ENCODE measurements at places on chromosomes 12 and 14.

DNA sequence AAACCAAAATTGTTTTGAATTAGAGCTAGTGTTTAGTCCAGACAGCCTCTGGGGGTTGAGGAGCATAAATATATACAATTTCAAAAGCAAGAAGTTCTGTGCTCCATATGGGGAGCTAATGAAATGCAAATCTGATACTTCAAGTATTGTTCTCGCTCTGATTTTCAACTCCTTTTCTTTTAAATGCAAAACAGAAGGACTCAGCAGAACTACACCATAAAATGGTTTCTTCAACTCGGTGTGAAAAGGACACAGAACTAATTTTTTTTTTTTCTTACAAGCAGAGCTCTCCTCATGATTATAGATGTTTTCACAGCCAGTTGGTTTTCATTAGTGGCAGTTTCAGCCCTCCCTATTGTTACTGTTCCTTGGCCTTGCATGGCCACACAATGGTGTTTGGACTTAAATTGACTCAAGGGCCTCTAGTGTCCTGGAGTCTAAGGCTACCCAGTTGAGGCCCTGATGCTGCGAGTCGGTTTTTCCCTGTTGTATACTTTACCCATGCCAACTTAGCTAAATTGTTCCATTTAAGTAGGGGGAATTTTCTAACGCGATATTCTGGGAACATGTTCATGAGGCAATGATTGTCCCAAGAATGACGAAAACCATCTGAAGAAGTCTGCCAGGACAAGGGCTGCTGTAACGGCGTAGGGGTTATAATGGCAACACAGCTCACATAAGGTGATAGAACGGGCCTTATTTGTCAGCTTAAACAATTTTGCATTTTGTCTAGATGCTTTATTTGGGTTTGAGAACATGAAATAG lies 120.3 kb downstream of the GPR135 start:
- no peak overlapping the region for H3K27ac ChIP-seq
- no peak overlapping the region for H3K4me3 ChIP-seq
- H3K27me3 ChIP-seq, result no peaks in the 10 kb centered on the region
- DNase-seq, result no peak

DNA sequence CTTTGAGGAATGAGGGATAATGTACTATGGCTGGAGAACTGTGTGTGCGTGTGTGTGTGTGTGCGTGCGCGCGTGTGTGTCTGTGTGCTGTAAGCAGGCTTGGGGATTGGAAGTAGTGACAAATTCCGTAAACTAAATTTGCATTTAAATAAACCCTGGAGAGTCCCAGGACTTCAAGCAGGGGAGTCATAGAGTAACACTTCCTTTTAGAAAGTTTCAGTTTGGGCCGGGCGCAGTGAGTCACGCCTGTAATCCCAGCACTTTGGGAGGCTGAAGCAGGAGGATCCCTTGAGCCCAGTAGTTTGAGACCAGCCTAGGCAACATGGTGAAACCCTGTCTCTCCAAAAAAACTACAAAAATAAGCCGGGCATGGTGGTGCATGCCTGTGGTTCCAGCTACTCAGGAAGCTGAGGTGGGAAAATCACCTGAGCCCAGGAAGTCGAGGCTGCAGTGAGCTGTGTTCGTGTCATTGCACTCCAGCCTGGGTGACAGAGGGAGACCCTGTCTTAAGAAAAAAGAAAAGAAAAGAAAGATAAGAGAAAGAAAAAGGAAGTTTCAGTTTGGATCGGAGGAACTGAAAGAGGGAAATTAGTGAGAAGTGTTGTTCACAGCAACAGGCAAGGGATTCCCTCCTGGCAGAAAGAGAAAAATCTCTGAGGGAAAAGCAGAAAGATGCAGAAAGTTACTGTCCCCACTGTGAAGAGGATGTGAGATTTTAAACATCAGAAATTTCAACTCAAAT lies 222.7 kb upstream of the SOX5 start:
- no peaks in the 10 kb centered on the region for H3K36me3 ChIP-seq
- H3K4me1 ChIP-seq, result no peaks in the 10 kb centered on the region
- no peaks in the 10 kb centered on the region for H3K27me3 ChIP-seq
- no peak overlapping the region for H3K27ac ChIP-seq
- no peak for DNase-seq

- peak; percentile 64 for DNase-seq
- peaks cover 75% of the 10 kb centered on the region for H3K4me1 ChIP-seq
- no peaks in the 10 kb centered on the region for H3K27me3 ChIP-seq
- peak overlapping the region; percentile 94 for H3K4me3 ChIP-seq
- H3K36me3 ChIP-seq, result peaks cover 16% of the 10 kb centered on the region
- peak overlapping the region; percentile 98 for H3K27ac ChIP-seq
Observed at GRCh38 chr12:110577864-110578693, 5.0 kb downstream of the PPTC7 start.

- no peaks in the 10 kb centered on the region for H3K4me1 ChIP-seq
- H3K27me3 ChIP-seq, result no peaks in the 10 kb centered on the region
- no peak overlapping the region for H3K4me3 ChIP-seq
- no peak for DNase-seq
- H3K36me3 ChIP-seq, result no peaks in the 10 kb centered on the region
- no peak overlapping the region for H3K27ac ChIP-seq
Observed at GRCh38 chr14:99937475-99938244, 127.6 kb upstream of the EVL start.

DNA sequence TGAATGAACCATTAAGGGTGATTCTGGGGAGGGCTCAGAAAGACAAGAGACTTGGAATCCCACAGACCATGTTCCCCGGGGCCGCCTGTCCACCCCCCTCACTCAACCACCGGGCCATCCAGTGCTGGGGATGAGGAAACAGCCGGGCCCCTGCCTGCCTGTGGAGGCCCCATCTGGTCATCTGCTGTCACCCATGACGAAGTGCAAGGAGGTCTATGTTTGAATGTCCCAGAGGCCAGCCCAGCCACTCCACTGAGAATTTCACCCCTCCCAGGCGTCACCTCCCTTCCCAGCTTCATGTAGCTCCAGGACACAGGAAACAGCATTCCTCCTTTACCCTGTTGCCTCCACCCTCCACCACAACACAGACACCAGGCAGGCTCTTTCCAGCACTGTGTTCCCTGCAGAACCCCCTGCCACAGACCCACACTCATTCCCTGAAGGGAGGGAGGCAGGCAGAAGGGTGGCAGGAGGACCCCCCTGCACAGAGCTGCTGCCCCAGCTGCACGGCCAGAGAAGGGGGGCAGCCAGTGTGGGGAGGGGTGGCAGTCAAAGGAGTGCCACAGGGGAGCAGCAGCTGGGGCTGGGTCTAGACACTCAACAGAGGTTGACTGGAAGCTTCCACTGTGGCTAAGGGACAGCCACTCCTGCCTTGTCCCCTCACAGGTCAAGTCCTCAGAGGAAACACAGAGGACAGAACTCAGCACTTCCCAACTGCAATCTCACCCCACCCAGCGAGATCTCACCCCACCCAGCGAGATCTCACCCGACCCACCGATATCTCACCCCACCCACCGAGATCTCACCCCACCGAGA lies 50.3 kb upstream of the PPP2R5C start:
- H3K27me3 ChIP-seq, result no peaks in the 10 kb centered on the region
- no peak overlapping the region for H3K4me3 ChIP-seq
- no peak for DNase-seq
- H3K36me3 ChIP-seq, result no peaks in the 10 kb centered on the region
- H3K27ac ChIP-seq, result no peak overlapping the region

GRCh38 chr14:99829450-99829849 lies 36.2 kb downstream of the EML1 start:
- DNase-seq, result no peak
- H3K27me3 ChIP-seq, result peaks cover 33% of the 10 kb centered on the region
- H3K4me1 ChIP-seq, result peaks cover 5% of the 10 kb centered on the region
- no peak overlapping the region for H3K4me3 ChIP-seq
- no peak overlapping the region for H3K27ac ChIP-seq

DNA sequence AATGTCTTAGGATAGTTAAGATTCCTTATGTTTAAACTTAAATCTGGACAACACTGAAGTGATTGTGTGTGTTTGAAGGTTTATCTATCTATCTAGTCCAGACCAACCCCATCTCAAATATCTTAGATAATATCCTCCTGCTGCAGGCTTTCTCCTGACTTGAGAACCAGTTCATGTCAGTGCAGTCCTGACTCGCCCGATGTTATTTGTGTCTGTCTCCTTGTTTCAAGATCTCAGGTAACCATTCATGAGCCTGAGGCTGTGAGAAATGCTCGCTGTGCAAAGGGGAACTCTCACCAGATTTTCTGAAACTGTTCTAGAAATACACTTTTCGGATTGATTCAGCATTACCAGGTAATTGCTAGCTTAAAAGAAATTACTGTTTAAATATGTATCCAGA lies 356.2 kb downstream of the SNAPC1 start:
- H3K27me3 ChIP-seq, result peaks cover 52% of the 10 kb centered on the region
- no peak for DNase-seq
- H3K27ac ChIP-seq, result no peak overlapping the region
- H3K36me3 ChIP-seq, result no peaks in the 10 kb centered on the region
- no peak overlapping the region for H3K4me3 ChIP-seq

- no peak overlapping the region for H3K4me3 ChIP-seq
- peaks cover 4% of the 10 kb centered on the region for H3K36me3 ChIP-seq
- H3K4me1 ChIP-seq, result no peaks in the 10 kb centered on the region
Observed at GRCh38 chr12:124813782-124814181, 49.9 kb downstream of the SCARB1 start.

GRCh38 chr14:75205591-75205990 lies 29.2 kb upstream of the TMED10 start:
- H3K27me3 ChIP-seq, result no peaks in the 10 kb centered on the region
- H3K27ac ChIP-seq, result peak overlapping the region; percentile 67
- peaks cover 17% of the 10 kb centered on the region for H3K4me1 ChIP-seq
- H3K4me3 ChIP-seq, result no peak overlapping the region
